ENCODE measurements at places on chromosomes 2 and 18.

- H3K4me3 ChIP-seq: no peak overlapping the region
- no peaks in the 10 kb centered on the region for H3K36me3 ChIP-seq
- no peak overlapping the region for H3K27ac ChIP-seq
- DNase-seq: no peak
- H3K27me3 ChIP-seq: no peaks in the 10 kb centered on the region
These were observed 5.2 kb upstream of the C18orf63 start for GRCh38 chr18:74310411-74310810.

GRCh38 chr2:10414591-10414990, 33.5 kb downstream of the ODC1 start:
- DNase-seq: no peak
- H3K4me1 ChIP-seq: no peaks in the 10 kb centered on the region
- peak overlapping the region; percentile 66 for H3K27ac ChIP-seq
- H3K27me3 ChIP-seq: no peaks in the 10 kb centered on the region
- H3K36me3 ChIP-seq: no peaks in the 10 kb centered on the region
- H3K4me3 ChIP-seq: no peak overlapping the region

- H3K4me1 ChIP-seq: no peaks in the 10 kb centered on the region
- no peak overlapping the region for H3K27ac ChIP-seq
These were observed 7.6 kb upstream of the MSTN start for GRCh38 chr2:190069936-190070696.

- no peak for DNase-seq
- H3K36me3 ChIP-seq: no peaks in the 10 kb centered on the region
- H3K4me3 ChIP-seq: no peak within 1 kb of the TSS
- H3K27me3 ChIP-seq: no peaks in the 10 kb centered on the region
These were observed at the start of gene NEU2 for GRCh38 chr2:233032551-233033320. TSS of gene NEU2 (plus strand) at chr2:233032672. CDS start at chr2:233032672, 0 bp downstream.

- DNase-seq: no peak
- H3K4me3 ChIP-seq: peak overlapping the region; percentile 88
- peaks cover 16% of the 10 kb centered on the region for H3K4me1 ChIP-seq
These were observed 1.7 kb downstream of the CYP27A1 start for GRCh38 chr2:218783688-218784087.

GRCh38 chr2:241064802-241065354, 37.2 kb downstream of the MTERF4 start:
- peaks cover 5% of the 10 kb centered on the region for H3K4me1 ChIP-seq
- H3K27ac ChIP-seq: no peak overlapping the region
- no peaks in the 10 kb centered on the region for H3K36me3 ChIP-seq

GRCh38 chr18:58026395-58026794, 17.6 kb upstream of the NEDD4L start:
- no peaks in the 10 kb centered on the region for H3K27me3 ChIP-seq
- peaks cover 15% of the 10 kb centered on the region for H3K4me1 ChIP-seq
- no peak overlapping the region for H3K27ac ChIP-seq
- no peaks in the 10 kb centered on the region for H3K36me3 ChIP-seq
- DNase-seq: no peak

DNA sequence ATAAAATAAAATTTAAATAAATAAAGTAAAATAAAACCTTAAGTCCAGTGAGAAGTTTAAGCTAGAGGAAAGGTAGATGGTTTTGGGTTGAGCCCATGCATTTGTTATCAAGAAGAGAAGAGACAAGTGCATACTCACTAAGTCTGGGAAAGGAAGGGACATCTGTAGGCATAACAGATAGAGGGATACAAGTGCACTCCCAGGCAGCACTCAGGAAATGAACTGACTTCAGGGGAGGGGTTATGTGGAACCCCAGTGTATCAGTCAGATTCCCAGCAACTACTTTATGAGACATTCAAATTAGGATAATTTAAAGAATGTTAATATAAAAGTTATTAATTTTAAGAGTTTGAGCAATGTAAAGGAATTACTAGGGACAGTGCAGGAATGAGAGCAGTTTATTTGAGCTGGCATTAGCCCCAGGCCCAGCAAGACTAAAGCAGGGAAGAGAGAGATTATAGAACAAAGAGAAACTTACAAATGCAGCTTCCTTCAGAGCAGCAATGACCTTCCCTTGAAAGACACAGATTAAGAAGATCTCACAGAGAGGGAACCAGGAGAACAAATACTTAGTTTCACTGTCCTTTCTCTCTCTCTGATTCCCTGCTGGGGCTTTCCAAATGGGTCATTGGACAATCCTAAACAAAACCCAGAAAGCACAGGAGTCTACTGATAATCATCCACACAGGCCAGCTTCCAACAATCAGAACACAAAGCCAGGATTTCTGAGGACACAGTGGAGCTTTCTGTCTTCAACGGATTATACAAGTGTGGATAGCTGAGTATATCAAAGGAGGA, 109.7 kb downstream of the ERBB4 start:
- no peak overlapping the region for H3K27ac ChIP-seq
- no peak overlapping the region for H3K4me3 ChIP-seq
- no peaks in the 10 kb centered on the region for H3K27me3 ChIP-seq
- no peaks in the 10 kb centered on the region for H3K4me1 ChIP-seq
- H3K36me3 ChIP-seq: no peaks in the 10 kb centered on the region

- no peaks in the 10 kb centered on the region for H3K4me1 ChIP-seq
- H3K27ac ChIP-seq: no peak overlapping the region
- no peak for DNase-seq
- no peaks in the 10 kb centered on the region for H3K36me3 ChIP-seq
These were observed 80.8 kb downstream of the DNER start for GRCh38 chr2:229633556-229633955.
